ENCODE measurements at places on chromosomes 6 and 20.

DNA sequence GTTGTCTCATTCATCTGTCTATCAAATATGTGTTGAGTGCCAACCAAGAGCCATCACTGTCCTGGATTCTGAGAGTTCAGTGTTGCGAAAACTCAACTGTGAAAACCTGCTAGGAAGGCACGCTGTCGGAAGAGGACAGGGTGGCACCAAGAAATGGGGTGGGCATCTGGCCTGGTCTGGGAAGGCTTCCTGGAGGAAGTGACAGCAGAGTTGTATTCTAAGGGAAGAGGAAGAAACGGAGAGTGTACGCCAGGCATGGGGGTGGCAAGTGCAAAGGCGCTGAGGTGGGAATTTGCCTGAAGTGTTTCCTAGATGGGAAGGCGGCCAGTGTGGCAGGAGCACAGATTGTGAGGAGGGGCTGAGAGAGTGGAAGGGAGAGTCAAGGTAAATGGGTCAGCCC, 91.2 kb downstream of the ANKRD60 start:
- no peak for DNase-seq
- H3K27ac ChIP-seq, result no peak overlapping the region
- no peaks in the 10 kb centered on the region for H3K4me1 ChIP-seq
- H3K27me3 ChIP-seq, result peaks cover 37% of the 10 kb centered on the region

DNA sequence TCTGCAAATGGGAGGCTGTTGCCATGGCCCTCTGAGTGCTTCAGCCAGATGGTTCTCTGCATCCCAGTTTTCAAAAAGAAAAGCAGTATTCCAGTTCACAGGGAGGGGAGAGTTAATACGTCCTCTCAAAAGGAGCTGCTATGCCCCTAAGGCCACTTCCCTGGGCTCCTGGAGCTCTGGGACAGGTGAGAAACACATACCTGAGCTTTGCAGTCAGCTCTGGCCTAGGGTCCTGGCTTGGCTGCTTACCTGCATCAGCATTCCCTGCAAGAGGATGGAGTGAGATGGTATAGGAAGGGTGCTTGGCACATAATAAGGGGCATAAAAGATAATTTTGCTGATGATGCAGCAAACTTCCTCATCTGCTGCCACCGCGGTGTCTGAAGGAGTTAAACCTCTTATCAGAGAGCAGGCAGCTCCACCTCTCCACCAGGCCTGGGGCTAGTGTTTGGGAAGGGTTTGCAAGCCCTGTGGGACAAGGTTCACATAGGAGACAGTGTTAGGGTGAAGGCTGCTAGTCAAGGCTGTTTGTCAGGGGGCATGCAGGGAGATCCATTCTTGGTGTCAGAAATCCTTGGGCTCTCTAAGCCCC, 62.7 kb downstream of the SLC24A3 start:
- no peak overlapping the region for H3K27ac ChIP-seq
- no peaks in the 10 kb centered on the region for H3K4me1 ChIP-seq
- H3K27me3 ChIP-seq, result no peaks in the 10 kb centered on the region
- DNase-seq, result no peak
- no peaks in the 10 kb centered on the region for H3K36me3 ChIP-seq

- no peak overlapping the region for H3K4me3 ChIP-seq
- H3K4me1 ChIP-seq, result peaks cover 4% of the 10 kb centered on the region
- no peak overlapping the region for H3K27ac ChIP-seq
- no peak for DNase-seq
Observed at GRCh38 chr6:111494951-111495635, 12.1 kb upstream of the REV3L start.

DNA sequence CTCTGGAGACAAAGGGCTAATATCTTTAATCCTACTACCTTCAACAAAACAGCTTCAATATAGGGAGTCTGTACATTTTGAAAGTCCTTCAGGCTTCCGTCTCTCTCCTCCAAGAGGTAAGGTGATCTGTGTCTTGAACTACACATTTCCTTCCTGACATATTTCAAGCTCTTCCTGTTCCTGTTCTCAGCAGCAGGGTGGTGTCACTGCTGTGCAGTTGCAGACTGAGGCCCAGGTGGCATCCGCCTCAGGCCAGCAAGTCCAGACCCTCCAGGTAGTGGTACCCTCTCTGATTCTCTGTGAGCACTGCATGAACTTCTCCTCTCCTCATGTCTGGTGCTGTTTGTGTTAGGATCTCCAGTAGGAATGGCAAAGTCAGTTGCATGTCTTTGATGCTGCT, 7.8 kb downstream of the NFYA start:
- H3K4me3 ChIP-seq, result peak overlapping the region; percentile 78
- H3K4me1 ChIP-seq, result peaks cover 43% of the 10 kb centered on the region
- H3K27me3 ChIP-seq, result no peaks in the 10 kb centered on the region
- H3K27ac ChIP-seq, result peak overlapping the region; percentile 77
- H3K36me3 ChIP-seq, result peaks cover 65% of the 10 kb centered on the region

- H3K4me1 ChIP-seq, result peaks cover 5% of the 10 kb centered on the region
- peaks cover 19% of the 10 kb centered on the region for H3K27me3 ChIP-seq
- H3K36me3 ChIP-seq, result no peaks in the 10 kb centered on the region
- no peak overlapping the region for H3K4me3 ChIP-seq
Observed at GRCh38 chr20:3431109-3431508, 23.6 kb upstream of the DNAAF9 start.

GRCh38 chr20:32358883-32359632, 927 bp downstream of the ASXL1 start:
- no peaks in the 10 kb centered on the region for H3K27me3 ChIP-seq
- H3K27ac ChIP-seq, result peak overlapping the region; percentile 82
- H3K36me3 ChIP-seq, result peaks cover 27% of the 10 kb centered on the region
- H3K4me1 ChIP-seq, result peaks cover 62% of the 10 kb centered on the region
- DNase-seq, result peak; percentile 93

DNA sequence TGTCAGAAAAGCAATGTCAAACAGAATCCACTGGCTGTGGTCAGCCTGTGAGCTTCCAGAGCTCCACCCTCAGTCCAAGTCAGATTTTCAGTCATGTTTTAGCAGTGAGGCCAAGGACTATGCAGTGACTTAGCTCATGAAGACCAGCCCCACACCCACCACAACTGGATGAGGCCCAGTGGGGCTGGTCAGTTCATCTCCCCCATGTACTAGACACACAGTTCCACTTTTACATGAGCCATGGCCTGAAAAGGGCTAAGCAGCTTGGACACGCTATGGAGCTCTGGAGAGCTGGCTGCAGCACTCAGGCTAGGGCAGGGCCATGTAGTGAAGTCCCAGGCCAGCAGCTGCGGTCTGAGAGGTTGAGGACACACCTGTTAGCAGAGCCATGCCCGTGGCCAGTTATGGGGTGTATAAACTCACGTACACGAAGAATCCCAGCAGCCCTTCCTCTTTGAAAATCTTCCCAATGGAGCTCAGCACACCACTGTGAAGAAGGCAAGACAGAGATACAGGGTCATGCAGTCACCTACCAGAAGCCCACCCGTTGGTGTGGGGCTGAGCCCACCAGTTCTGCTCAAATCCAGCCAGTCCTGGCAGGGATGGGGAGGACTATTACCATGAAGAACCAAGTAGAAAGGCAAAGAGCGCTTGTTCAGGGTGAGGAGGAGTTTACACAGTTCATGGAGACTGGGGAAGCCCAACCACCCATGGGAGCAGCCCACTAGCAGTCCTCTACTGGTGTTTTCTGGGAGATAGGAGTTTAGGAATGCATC, 10.6 kb downstream of the MTCH1 start:
- no peaks in the 10 kb centered on the region for H3K27me3 ChIP-seq
- H3K27ac ChIP-seq, result no peak overlapping the region
- no peak overlapping the region for H3K4me3 ChIP-seq

GRCh38 chr20:6055981-6056569, 2.2 kb upstream of the LRRN4 start:
- no peak overlapping the region for H3K4me3 ChIP-seq
- peaks cover 47% of the 10 kb centered on the region for H3K27me3 ChIP-seq
- H3K36me3 ChIP-seq, result no peaks in the 10 kb centered on the region
- no peaks in the 10 kb centered on the region for H3K4me1 ChIP-seq
- H3K27ac ChIP-seq, result no peak overlapping the region

DNA sequence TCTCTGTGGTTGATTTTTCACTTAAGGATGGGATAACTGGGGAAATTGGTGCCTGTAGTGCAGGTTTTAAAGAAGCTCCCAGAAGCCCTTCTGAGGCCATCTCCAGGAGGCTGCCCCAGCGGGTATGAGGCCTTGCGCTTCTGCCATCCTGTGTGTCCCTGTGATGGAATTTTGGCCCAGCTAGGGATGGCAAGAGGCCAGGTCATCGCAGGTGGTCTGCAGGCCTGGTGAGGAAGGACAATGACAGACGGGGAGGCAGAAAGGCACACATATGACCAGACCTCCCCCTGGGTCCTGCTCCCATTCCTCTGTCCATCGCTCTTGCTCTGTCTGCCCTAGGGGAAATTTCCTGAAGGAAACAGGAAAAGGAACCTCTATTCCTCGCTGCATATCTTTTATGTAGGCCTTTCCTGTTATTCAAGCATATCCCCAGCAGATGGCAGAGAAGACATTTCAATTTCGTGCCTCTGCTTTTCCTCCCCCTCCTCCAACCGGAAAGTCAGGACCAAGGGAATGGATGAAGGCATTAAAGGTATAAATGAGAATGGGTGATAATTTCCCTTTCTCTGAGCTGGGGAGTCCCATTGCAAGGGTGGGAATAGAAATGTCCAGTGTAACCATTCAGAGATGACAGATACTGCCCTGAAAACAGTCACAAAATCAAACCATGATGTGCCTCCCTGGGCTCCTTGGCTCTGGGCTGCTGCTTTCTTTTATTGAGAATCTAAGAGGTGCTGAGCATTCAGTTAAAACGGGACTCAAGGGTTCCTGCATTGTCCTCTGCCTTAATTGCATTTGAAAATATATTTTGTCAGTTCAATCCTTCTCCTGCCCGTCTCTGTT, 17.6 kb upstream of the HLA-F start:
- DNase-seq, result peak; percentile 67
- H3K36me3 ChIP-seq, result no peaks in the 10 kb centered on the region
- H3K4me3 ChIP-seq, result no peak overlapping the region
- H3K27me3 ChIP-seq, result peaks cover 26% of the 10 kb centered on the region
- no peak overlapping the region for H3K27ac ChIP-seq
- H3K4me1 ChIP-seq, result peaks cover 40% of the 10 kb centered on the region

DNA sequence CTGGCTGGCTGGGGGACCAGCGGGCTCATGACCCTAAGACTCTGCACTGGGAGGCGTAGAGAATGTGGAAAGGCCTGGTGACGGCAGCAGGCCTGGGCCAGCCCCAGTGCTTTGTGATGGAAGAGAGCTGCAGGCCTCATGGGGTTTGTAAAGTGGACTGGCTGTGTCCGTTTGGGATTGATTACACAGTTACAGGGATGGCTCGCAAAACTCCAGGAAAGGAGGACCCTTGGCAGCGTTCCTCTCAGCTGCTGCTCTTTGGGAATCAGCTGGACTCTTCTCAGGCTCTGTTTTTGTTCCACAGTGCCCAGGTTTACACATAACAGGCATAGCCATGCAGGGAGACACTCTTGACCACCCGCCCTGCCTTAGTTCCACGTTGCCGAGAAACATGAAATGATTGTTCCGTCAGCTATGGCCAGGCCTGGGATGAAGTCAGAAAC, 89.0 kb downstream of the SLX4IP start:
- no peaks in the 10 kb centered on the region for H3K27me3 ChIP-seq
- no peak overlapping the region for H3K27ac ChIP-seq
- DNase-seq, result no peak
- H3K4me3 ChIP-seq, result no peak overlapping the region
- H3K36me3 ChIP-seq, result no peaks in the 10 kb centered on the region

GRCh38 chr6:136070815-136071214, 179.3 kb downstream of the MTFR2 start:
- DNase-seq, result no peak
- H3K4me3 ChIP-seq, result no peak overlapping the region
- no peaks in the 10 kb centered on the region for H3K4me1 ChIP-seq
- no peaks in the 10 kb centered on the region for H3K27me3 ChIP-seq
